ENCODE measurements at places on chromosomes 11 and 22.

DNA sequence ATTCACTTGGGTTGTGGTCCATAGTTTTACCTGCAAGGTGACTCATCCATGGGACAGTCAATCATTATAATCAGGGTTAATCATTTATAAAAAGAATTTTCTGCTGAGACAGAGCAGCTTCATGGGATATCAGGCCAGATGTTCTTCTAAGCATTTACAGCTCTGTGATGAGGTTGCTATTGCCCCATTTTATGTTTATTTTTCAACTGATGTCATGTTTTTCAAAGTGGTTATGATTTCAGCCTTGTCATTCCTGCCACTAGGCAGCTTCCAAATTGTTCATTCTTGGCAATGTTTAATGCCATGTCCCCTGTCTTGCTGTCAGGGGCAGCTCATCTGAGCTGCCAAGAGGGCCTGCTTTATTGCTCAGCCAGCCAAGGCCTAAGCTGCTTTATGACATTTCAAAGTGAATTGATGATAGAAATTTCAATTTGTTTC lies 35.9 kb upstream of the ZBED5 start:
- DNase-seq = peak; percentile 62

GRCh38 chr11:122895563-122895962 lies 13.0 kb downstream of the JHY start:
- no peak for DNase-seq

GRCh38 chr11:43901551-43901950 lies 20.9 kb downstream of the ALKBH3 start:
- DNase-seq = no peak

- peak; percentile 6 for DNase-seq
Measured at GRCh38 chr11:9053316-9054035, 37.9 kb downstream of the SCUBE2 start.

DNA sequence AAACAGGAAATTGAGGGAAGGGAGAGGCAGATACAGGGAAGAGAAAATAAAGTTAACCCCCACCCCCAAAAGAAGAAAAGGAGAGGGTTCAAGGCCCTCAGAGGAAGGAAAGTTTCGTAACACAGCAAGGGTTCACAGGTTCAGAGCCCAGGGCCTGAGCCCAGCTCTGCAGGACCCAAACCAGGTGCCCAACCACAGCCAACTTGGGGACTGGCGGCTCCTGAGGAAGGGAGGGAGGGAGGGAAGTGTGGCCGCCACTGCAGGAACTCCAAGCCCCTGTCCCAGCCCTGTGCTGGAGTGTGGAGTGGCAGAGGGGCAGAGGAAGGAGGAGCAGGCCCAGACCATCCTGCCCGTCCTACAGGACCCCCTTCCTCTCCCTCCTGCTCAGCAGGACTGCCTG lies 59.2 kb downstream of the ELFN2 start:
- no peak for DNase-seq

GRCh38 chr22:23237841-23238240 lies 57.5 kb downstream of the BCR start:
- DNase-seq = no peak

DNA sequence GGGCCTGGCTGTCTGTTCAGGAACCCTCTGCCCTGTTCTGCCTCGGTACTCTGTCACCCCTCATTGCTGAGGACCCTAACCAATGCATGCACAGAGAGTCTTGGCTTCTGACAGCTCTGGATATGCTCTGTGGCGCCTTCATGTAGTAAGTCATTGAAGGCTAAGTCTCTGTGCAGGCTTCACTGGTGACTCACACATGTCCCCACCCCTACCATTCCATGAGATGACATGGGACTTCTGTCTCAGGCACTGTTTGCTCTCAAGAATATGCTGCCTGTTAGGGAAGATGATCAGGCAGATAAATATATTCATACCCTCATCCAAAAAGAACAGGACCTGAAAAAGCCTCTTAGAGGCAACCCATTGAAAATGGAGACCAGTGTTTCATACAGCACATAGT lies 43.6 kb upstream of the HORMAD2 start:
- DNase-seq = no peak

GRCh38 chr11:83723999-83724398 lies 437.8 kb upstream of the CCDC90B start:
- DNase-seq = peak; percentile 26

DNA sequence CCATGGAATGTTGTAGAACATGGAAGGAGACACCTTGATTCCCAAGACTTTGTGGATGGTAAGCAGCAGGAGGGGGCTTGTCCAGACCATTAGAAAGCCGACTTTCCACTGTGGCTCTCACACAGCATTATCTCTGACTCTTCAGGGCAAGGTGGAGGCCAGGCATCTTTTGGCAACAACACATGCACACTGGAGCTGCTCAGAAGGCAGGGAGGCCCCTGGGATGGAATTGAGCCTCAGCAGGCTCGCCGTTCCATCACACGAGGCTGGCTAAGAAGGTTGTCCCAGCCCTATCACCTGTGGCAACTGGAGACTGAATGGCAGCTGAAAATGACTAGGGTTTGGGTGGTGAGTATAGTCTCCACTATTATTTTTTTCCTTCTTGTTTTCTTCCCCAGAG lies 76.3 kb upstream of the TMEM45B start:
- no peak for DNase-seq

- no peak for DNase-seq
Measured at GRCh38 chr11:45062974-45063635, 83.3 kb upstream of the PRDM11 start.

GRCh38 chr11:118152552-118153471 lies at the start of gene SCN4B:
TSS of gene SCN4B (minus strand) at chr11:118152823. CDS start at chr11:118152673, 150 bp downstream.
- DNase-seq = peak; percentile 6

GRCh38 chr11:111785886-111786412 lies 19.8 kb upstream of the PPP2R1B start:
- DNase-seq = no peak

DNA sequence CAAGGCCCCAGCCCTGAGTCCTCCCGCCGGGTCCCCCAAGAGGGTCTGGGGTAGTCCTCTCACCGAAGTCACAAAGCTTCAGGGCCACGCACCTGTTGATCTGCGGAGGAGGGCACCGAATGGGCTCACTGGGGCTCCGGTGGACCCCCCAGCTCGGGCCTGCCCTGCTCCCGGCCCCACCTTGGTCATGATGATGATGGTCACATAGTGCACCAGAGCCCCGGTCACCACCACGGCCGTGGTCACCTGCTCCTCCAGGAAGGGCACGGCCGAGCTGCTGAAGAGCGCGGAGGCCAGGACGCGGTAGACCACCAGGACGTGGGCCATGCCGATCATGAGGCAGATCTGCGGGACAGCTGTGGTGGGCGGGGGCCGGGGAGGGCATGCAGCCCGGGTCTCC lies 13.5 kb upstream of the SIGIRR start:
- DNase-seq = no peak

- DNase-seq = peak; percentile 85
Measured at GRCh38 chr22:21938071-21938822, 14.4 kb downstream of the PPM1F start.

- DNase-seq = no peak
Measured at GRCh38 chr22:46881373-46882118, 119.1 kb downstream of the TBC1D22A start.

DNA sequence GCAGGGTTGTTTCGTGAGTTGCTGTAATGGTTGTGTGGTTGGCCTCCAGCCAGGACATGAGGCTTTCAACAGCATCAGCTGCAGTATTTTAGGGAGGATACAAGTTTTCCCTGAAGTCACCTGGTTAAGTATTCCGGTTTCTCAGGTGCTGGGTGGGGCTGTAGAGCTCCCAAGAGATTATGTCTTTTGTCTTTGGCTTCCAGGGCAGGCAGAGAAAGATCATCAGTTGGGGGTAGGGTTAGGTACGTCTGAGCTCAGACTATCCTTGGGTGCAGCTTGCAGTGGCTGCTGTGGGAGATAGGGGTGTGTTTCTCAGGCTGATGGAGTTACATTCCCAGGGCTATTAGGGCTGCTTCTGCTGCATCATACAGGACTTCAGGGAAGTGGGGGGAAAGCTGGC lies 47.5 kb upstream of the MRGPRX1 start:
- DNase-seq = no peak

DNA sequence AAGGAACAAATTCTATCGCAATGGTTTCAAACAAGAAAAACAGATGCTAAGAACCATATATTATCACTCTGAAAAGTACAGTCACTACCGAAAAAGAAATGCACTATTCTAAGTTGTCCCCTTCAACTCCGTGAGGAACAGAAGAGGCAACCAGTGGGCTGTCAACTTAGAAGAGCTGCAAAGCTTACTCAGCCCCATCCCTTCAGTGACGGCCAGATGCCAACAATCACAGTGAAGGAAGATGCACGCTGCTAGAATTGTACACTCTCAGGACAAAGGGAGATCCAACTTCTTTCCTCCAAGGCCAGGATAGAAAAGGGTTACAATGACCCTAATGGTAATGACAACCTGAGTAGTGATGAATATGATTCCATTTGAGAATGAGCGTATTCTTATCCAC lies 38.5 kb upstream of the CHKA start:
- no peak for DNase-seq

DNA sequence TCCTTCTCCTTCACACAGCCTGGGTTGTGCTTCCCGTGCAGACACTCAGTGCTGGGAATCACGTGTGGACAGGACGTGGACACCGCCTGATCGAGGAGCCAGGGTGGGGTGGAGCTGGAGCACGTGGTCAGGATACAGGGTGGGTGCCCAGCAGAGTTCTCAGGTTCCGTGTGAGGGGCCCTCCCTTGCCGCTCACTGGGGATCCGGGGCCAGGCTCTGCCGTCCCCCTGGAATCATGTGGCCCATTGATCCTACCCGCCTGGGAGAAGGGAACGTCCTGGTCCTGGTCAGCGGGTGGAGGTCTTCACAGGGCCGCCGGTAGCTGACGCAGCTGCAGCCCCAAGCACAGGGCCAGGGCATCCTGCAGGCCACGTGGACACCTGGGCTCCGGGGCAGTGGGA lies 397.7 kb downstream of the TBC1D22A start:
- DNase-seq = no peak

- DNase-seq = no peak
Measured at GRCh38 chr22:45891996-45892621, 84.9 kb downstream of the WNT7B start.

GRCh38 chr11:32385998-32386397 lies 49.3 kb downstream of the WT1 start:
- no peak for DNase-seq

GRCh38 chr22:37324340-37325038 lies 42.2 kb downstream of the CYTH4 start:
- no peak for DNase-seq

DNA sequence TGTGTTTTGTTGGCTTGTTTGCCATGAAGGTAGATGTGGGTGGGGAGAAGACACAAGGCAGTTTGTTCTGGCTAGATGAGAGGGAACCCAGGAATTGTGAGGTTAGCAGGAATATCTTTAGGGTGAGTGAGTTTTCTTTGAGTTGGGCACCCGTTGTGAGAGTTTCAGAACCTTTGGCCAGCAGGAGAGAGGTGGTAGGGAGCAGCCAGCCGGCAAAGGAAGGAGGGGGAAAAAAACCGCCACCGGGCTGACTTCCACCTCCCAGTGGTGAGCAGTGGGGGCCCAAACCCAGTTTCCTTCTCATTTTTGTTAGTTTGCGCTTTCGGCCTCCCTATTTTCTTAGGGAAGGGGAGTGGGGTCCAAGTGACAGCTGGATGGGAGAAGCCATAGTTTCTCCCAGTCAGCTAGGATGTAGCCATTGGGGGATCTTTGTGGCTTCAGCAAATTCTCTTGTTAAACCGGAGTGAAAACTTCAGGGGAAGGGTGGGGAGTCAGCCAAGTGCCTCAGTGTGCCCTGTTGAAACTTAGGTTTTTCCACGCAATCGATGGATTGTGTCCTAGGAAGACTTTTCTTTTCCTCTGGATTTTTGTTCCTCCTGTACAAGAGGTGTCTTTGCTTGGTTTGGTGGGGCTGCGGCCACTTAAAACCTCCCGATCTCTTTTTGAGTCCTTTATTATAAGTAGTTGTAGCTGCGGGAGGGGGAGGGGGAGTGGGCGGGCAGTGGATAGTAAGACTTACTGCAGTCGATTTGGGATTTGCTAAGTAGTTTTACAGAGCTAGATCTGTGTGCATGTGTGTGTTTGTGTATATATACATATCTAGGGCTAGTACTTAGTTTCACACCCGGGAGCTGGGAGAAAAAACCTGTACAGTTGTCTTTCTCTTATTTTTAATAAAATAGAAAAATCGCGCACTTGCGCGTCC lies 1.1 kb upstream of the GCAT start:
- DNase-seq = no peak

DNA sequence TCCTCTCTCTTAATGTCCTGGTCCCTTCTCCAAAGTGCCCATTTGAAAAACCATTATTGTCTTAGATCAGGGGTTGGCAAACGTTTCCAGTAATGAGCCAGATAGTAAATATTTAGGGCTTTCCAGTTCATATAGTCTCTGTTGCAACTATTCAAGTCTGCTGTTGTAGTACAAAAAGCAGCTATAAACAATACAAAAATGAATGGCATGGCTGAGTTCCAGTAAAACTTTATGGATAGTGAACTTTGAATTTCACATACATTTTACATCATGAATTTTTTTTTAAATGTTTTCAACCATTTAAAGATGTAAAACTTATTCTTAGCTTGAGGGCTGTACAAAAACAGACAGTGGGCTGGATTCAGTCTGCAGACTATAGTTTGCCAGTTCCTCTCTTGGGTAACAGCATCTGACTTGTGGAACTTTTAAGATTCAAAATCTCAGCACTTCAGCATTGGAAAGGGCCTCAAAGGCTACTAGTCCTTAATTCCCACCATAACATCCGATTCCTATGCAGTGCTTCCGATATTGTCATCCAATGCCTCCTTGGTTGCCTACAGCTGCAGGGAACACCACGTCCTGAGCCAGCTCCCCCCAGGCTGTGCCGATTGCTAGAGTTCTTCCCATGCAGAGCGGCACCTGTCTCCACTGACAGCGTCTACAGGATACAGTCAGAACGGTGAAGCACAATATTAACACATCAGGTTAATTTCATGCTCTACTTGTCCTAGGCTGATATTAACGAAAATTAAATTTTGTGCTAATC lies 65.6 kb upstream of the E2F8 start:
- DNase-seq = no peak

DNA sequence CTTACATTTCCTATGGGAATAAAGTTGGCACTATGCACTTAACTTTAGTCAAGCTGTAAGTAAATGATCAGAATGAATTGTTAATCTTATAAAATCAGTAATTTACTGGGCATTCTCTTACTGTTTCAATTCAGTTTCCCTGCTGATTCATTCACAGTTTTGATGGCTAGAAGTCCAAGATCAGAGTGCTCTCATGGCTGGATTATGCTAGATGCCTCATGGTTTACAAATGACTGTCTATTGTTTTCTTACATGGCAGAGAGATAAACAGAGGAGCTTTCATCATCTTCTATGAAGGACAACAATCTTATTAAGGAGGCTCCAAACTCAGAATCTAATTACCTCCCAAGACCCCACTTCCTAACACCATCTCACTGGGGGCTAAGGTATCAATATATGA lies 135.1 kb upstream of the CARD18 start:
- DNase-seq = no peak

DNA sequence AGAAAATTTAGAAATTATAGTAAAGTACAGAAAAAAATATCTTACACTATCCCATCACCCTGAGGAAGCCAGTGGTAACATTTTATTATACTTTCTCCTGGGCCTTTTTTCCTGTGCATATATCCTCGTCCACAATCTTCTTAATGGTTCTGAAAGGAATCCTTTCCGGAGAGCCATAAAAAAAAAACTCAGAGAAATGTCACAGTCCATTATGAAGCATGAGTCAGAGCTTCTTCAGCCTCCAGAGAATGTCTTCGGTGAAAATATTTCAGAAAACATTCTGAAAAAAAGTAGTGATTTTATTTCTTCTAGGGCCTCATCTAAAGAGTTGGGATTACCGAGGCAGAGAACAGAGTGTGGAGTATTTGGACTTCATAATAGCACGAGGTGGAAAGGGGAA lies 163.4 kb downstream of the INSC start:
- DNase-seq = no peak
